ENCODE measurements at places on chromosomes 5 and 9. TPM values are rescaled to one million over a fixed set of nuclear protein-coding genes. Genes with fewer than 3 reads are reported as not detected.

DNA sequence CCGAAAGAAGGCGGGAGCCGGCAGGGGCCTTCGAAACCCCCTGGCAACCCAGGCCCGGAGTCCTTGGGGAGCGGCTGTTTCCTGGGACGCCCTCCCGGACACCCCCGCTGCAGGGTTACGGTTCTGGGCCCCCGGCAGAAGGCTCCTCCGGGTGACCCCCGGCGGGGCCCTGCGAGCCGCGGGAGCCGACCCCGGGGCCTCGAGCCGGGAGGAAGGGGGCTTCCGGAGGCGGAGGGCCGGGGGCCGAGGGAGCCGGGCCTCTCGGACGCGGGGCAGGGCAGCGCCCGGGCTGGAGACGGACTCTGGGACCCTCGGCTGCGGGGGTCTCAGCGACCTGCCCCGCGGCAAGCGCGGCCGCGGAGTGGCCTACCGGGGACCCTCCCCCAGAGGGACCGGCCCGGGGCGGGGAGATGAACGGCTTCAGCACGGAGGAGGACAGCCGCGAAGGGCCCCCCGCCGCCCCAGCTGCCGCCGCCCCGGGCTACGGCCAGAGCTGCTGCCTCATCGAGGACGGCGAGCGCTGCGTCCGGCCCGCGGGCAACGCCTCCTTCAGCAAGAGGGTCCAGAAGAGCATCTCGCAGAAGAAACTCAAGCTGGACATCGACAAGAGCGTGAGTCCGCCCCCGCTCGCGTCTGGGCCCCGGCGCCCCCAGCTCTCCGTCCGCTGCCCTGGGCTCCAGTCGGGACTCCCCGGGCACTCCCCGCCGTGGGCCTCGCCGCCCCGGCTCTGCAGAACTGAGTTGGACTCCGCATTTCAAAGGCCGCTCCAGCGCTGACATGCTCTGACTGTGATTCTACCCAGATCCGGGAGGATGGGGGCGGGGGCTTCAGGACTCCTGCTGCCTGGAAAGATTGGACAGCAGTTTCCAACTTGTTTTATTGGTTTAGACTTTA, 645 bp downstream of the SAP30L start:
- peak; percentile 40 for DNase-seq

GRCh38 chr5:149379177-149379761, at the start of gene IL17B:
Gene IL17B (minus strand): TSS chr5:149379292. CDS start chr5:149379225, 67 bp downstream.
- no peak for DNase-seq

FRRS1L gene
- 82.2 TPM for total RNA-seq

MIGA2 gene
- 18.4 TPM for total RNA-seq

GRCh38 chr5:7822449-7822848, 28.5 kb downstream of the CFAP90 start:
- DNase-seq, result no peak

BRD3OS gene
- 28.4 TPM for total RNA-seq

IL5 gene
- not detected for total RNA-seq

DNA sequence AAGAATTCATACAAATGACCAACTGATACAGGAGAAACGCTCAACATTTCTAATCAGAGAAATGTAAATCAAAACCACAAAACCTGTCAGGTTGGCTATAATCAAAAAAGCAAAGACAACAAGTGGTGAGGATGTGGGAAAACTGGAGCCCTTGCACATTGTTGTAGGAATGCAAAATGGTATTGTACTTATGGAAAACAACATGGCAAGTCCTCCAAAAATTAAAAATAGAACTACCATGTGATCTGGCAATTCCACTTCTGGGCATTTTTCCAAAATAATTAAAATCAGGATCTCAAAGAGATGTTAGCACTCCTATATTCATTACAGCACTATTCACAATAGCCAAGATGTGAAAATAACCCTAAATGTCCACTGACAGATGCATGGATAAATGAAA, 76.1 kb downstream of the FNIP1 start:
- DNase-seq, result no peak

GRCh38 chr9:13770956-13771355, 491.5 kb upstream of the MPDZ start:
- DNase-seq, result no peak

DNA sequence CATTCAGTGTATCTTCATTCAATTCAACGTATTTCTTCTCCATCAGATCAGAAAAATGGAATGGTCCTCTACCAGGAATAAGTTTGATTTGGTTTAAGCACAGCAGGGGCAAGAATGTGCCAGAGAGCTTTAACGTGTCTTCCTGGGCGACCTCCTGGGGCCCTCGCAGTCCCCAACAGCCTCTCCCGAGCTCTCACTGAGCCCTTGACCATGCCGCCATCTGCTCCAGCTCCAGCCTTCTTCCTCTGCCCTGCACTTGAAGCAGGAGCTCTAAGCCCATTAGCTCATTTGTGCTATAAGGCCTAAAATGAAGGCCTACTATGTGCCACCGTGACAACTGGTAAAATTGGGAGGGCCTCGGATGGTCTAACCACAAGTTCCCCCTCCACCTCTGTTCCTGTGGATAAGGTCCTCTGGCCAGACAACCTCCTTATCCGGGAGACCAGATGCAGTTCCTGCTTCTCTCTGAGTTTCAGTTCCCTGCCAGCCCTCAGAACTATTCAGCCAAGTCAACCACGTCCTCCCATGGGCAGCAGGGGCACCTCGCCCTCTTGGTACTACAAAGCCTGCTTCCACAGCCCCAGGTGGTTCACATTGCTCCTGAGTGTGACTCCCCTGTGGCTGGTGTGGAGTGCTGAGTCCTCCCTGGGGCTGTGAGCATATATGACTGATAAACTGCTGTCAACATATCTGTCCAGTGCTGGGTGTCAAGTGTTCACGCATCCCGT, 35.8 kb downstream of the C5orf15 start:
- DNase-seq, result no peak

DNA sequence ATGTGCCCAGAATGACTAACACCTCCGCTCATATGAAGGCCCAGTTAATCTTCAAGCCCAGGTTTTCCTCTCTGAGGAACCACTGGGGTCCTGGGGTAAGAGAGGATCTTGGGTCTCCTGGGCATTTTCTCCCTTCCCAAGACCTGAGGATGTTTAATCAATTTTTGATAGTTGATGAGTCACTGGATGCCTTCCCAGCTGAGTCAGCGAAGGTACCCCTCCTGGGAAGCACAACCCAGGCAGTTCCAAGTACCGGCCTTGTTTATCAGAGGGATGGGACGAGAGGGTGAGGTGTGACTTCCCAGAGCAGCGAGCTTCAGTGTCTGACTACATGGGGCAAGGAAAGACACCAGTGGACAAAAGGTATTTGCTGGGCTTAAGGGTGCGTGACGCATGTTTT, 119.6 kb upstream of the IL12B start:
- no peak for DNase-seq

HSPB3 gene
- 0.47 TPM for total RNA-seq

HRH2 gene
- 6.9 TPM for total RNA-seq

GRCh38 chr9:114030364-114030763, 47.7 kb downstream of the AMBP start:
- no peak for DNase-seq

DNA sequence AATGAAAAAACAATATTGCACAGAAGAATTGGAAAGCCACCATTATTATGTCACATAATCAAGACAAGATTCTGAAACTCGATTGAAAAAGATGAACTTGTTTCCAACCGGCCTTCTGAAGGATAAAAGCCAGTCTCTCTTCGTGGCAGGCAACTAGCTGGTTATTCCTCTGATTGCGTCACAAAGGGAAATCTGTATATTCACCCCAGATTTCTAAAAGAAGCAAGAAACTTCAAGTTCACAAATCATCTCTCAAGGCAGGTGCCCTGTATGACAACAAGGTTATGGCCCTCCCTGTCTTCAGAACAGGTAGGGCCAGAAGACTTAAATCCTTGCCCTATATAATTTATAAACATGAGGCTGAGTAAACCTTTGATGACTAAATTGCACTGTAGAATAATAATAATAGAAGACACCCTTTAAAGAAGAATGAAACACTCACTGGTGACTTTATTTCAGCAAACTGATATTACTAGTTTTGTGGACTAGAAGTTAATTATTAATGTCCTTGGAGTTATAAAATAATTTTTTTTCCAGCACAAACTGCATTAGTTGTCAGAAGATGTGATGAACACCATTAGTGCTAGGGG, 2.9 kb upstream of the KLF4 start:
- DNase-seq, result no peak

GRCh38 chr5:32604800-32605765, 19.7 kb downstream of the SUB1 start:
- no peak for DNase-seq
